ENCODE measurements at places on chromosomes 16 and 17.

DNA sequence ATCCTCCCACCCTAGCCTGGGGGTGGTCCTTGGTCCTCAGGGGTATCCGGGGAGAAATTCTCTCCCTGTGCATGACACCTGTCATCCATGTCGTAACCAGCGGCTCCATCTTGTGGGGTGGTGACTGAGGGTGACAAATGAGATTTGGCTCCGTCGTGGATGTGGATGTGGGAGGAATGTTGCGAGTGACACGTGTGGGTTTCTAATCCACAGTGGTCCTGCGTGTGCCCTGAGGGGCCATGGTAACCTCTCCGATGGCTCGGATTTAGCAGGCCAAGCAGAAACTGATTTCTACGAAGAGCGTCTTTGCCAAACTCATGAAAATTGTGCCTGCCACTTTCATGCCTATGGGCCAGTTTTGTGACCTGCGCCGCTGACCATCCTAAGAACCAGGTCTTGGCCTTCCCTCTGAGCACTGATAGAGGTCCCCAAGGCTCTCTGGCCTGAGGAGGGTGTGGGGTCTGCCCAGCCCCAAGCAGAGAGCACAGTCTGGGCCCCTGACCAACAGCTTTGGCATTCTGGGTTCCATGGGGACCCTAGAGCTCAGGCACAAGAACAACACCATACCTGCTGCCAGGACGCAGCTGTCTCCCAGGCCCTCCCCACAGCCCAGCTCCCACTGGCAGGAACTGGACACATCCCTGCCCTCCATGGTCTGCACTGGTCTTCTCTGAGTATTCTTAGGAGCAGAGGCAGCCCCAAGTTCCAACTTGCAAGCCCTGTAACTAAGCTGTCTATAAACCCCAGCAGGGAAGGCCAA is 79.0 kb downstream of the AMFR start:
- DNase-seq = no peak

DNA sequence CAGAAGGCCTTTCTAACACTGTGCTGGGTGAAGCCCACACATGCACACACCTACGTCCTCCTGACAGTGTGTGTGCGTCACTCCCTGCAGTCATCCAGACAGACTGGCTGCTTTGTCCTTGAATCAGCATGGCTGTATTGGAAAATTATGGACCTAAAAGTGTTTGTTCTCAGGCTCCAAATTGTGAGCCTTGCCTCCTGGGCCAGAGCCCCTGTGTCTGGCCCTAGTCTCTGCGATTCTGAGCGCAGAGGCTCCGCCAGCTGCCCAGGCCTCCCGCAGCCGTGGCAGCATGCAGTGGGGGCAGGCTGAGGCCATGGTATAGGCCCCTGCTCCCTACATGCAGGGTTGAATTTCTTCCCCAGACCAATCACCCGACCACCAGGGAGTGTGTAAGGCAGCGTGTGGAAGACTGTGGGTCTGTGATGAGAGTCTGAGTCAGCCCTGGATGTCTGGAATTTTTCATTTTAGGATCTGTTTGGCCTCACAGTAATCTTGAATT is 166.9 kb downstream of the LGALS9B start:
- DNase-seq = no peak

DNA sequence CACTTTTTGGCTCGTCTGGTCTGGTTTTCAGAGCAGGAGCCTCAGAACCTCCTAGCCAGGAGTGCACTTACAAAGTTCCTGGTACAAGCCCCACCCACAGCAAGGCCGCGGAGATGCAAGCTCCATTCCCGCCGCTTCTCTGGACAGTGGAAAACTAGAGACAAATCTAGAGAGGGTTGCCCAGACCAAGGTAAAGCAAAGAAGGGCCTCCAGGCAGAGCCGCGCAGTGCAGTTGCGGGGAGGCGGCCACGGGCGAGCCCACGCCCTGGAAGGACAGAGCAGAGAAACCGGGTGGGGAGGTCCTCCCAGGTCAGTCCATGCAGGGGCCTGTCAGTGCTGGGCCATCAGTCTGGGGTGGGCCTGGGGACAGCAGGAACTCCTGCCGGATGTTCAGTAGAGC is 11.0 kb upstream of the OSGIN1 start:
- DNase-seq = no peak

DNA sequence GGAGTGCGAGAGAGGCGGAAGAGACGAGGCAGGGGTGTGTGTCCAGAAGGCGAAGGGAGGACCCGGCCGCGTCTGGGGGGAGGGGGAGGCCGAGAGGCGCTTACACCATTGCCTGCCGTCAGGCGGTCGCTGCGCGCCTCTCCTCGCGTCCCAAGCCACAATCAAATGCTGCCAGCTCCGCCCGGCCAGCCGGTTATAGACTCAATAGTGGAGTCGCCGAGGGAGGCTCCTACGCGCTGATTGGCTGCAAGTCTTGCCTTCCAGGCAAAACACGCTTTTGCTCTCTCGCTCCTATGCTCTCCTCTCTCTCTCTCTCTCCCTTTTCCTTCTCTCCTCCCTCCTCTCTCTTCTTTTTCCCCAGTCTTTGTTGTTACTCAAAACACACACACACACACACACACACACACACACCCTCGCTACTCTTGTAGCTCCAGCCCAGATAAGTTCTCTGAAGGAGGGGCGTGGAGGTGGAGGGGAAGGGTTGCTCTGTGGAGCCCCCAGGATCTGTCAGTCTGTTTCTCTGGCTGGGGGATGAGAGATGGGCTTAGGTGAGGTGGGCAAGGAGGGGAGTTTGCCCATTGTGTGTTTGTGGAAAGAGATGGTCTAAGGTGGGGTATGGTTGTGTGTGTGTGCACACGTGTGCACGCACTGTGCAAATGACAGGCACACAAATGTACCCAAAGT is at the start of gene DLX3:
Gene DLX3, minus strand, starts transcription at position 170 of the 684 bp plus-strand sequence. CDS start 226 bp downstream, outside the sequence.
- DNase-seq = peak; percentile 34

DNA sequence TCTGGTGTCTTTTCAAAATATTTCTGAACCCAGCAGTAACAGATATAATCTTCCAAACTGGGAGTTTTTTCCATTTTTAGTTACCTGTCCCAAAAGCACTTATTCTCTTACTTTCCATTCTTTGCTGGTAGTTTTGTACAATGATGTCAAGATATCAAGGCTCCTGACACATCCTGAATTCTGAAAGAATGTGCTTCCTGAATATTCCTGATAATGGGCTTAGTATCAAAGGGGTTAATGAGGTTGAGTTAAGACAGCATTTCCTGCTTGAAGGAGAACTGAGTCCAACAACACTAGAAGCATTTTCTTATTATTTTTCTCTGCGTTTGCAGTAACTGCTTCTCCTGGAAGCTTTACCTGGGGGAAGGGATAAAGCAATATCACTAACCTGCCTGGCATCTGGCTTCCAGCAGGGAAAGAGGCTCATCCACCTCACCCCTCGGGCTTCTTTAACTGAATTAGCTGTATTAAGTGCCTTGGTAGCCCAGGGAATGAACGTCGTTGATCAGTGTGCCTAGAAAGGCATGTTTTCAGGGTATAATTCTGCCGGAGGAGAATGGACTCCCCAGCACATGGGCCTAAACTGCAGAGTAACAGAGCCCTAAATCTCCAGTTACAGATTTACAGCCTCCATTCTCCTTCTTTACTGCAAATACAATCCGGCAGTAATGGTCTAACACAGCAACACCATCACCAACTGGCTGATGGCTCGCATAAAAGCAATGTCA is 134.4 kb downstream of the SNX11 start:
- DNase-seq = no peak

- DNase-seq = no peak
These were observed 49.9 kb upstream of the COX10 start for GRCh38 chr17:14019186-14019956.

DNA sequence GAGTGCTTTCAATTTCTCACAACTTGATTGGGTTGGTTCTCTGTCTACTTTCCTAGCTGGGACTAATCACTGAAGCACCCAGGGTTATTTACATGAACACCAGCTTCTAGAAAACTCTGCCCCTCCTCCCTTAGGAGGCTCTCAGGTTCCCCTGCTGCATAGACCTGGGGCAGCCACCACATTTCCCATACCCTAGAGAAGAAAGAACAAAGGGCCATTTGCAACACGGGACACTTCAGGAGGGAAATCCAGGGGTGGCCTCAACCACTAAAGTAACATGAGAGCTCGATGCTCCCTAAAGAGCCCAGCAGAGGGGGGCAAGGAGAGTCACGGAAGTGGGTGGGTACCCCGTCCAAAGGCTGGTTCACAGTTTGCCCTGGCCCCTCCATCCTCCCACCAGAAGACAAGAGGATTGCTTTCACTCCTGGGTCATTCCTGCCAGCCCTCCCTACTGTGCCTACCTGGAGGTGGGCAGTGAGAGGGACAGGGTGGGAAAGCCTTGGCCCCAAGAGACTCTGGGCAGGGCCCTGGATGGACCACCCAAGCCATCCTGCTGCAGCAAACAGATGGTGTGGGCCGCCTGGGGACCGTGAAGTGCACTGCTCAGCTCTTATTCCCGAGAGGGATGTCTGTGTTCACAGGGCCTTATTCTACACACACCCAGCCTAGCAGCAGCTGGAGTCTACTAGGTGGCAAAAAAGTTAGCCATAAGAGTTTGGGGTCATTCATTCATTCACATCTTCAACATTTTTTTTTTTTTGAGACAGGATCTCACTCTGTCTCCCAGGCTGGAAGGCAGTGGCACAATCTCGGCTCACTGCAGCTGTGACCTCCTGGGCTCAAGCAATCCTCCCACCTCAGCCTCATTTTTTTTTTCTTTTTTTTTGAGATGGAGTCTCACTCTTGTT is 392.1 kb downstream of the SOX9 start:
- DNase-seq = no peak

GRCh38 chr17:62627219-62627903 is at the start of gene MRC2:
Gene MRC2 (plus strand): TSS chr17:62627670. CDS start chr17:62627803, 133 bp downstream.
- no peak for DNase-seq

GRCh38 chr16:85363881-85364280 is 249.2 kb upstream of the GSE1 start:
- no peak for DNase-seq

- DNase-seq = peak; percentile 4
These were observed 26.9 kb downstream of the HSD17B2 start for GRCh38 chr16:82061861-82062525.

GRCh38 chr16:4190712-4191333 is 51.1 kb downstream of the SRL start:
- DNase-seq = no peak

DNA sequence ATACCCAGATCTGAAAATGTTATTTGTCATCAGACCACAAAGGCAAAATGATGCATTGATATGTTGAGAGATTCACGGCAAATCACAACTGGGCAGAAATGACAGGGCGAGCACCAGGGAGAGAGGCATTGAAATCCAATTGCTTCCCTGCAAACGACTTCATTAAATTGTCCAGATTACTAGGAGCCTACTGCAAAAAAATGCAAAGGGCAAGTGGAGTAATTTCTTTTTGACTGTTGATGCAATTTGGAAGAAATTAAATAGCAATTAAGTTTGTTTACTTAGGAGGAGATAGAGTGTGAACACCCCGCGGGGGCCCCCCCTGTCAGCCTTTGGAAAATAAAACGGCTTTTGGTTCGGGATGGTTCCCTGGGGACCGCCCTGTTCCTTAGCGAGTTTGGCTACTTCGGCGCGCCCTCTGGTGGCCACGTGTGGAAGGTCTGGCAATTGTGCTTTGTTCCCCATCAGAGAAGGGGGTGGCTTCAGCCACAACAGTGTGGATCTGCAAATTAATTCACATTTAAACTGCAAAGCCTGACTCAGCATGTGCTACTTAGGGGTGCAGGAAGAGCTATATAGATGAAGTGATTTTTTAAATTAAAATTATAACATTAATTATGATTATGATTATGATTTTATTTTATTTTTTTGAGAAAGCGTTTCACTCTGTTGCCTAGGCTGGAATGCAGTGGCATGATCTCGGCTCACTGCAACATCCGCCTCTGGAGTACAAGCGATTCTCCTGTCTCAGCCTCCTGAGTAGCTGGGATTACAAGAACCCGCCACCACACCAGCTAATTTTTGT is 14.5 kb upstream of the TMC7 start:
- DNase-seq = peak; percentile 83

DNA sequence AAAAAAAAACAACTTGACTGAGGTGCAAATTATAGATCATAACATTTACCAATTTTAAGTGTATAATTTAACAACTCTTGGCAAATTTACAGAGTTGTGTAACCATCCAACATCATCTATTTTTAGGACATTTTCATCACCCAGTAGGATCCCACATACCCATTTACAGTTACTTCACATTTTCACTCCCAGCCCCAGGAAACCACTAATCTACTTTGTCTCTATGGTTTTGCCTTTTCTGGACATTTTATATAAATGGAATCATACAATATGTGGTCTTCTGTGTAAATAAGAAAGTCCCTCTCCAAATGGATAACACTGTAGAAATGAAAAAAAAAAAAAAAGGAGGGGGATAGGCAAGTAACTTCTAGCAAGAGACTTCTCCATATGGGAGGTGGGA is 26.1 kb upstream of the XYLT1 start:
- DNase-seq = no peak

- DNase-seq = no peak
These were observed 166.9 kb downstream of the C16orf95 start for GRCh38 chr16:87150262-87150661.

GRCh38 chr17:78999947-79000395 is 9.6 kb downstream of the CANT1 start:
- DNase-seq = no peak

DNA sequence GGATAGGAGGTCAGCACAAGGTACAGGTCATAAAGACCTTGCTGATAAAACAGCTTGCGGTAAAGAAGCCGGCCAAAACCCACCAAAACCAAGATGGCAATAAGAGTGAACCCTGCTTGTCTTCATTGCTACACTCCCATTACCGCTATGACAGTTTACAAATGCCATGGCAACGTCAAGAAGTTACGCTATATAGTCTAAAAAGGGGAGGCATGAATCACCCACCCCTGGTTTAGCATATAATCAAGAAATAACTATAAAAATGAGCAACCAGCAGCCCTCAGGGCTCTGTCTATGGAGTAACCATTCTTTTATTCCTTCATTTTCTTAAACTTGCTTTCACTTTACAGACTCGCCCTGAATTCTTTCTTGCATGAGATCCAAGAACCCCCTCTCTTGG is 1.0 kb upstream of the HSBP1 start:
- no peak for DNase-seq

- peak; percentile 63 for DNase-seq
These were observed 21.9 kb downstream of the C1QTNF1 start for GRCh38 chr17:79045842-79046196.

- DNase-seq = no peak
These were observed 14.3 kb upstream of the FASN start for GRCh38 chr17:82112181-82112913.

DNA sequence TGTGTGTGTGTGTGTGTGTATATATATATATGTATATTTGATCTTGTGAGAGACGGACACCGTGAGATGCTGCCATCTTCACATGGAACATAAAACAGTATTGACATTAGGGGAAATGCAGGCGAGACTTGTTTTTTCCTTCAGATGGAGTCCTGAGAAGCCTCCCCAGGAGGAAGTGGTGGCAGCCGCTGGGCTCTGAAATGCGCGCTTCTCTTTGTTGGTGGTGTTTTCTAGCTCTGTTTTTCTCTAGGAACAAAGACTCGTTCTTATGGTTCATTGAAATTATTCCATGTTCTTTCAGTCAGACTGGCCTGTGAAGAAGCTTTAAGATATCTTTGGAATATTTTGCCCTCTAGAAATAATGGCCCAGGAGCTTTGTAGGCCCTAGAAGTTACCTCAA is 32.9 kb downstream of the SNX29 start:
- DNase-seq = no peak

All from memory B cell (primary cell).